Neural crest cell (in vitro differentiated cells): ENCODE measurements at places on chromosomes 2 and 18. TPM values are rescaled to one million over a fixed set of nuclear protein-coding genes. Genes with fewer than 3 reads are reported as not detected.

DNA sequence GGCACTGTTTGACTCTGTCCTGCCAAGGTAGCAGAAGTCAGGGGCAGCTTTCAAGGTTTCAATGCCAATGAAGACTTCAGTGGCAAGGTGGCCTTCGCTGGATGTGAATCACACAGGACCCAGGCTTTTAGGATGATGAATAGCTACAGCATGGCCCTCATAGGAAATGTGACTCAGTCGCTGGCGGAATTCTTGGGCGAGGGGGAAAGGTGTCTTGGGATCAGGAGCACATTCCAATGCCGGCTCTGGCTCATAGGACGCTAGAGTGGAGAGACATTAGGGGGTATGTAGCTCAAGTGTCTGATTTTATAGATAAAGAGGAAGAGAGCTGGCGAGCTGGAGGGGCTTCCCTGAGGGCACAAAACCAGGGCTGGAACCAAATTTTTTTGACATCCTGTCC is 68.6 kb downstream of the SMIM21 start:
- DNase-seq = no peak

The REG1B gene
- total RNA-seq = not detected in 2 replicates

The LYG2 gene
- total RNA-seq = not detected in 2 replicates

- no peak for DNase-seq
These were observed 4.2 kb downstream of the OTX1 start for GRCh38 chr2:63054841-63055225.

The MDH1B gene
- 2.0 and 4.6 TPM in 2 replicates for total RNA-seq

- DNase-seq = no peak
These were observed 864.6 kb upstream of the FSHR start for GRCh38 chr2:50018921-50019320.

The RNU2-63P gene
- 24.6 and 25.1 TPM in 2 replicates for total RNA-seq

The LIPG gene
- 28.4 and 32.4 TPM in 2 replicates for total RNA-seq

- no peak for DNase-seq
These were observed 13.8 kb upstream of the YWHAQ start for GRCh38 chr2:9644603-9645002.

DNA sequence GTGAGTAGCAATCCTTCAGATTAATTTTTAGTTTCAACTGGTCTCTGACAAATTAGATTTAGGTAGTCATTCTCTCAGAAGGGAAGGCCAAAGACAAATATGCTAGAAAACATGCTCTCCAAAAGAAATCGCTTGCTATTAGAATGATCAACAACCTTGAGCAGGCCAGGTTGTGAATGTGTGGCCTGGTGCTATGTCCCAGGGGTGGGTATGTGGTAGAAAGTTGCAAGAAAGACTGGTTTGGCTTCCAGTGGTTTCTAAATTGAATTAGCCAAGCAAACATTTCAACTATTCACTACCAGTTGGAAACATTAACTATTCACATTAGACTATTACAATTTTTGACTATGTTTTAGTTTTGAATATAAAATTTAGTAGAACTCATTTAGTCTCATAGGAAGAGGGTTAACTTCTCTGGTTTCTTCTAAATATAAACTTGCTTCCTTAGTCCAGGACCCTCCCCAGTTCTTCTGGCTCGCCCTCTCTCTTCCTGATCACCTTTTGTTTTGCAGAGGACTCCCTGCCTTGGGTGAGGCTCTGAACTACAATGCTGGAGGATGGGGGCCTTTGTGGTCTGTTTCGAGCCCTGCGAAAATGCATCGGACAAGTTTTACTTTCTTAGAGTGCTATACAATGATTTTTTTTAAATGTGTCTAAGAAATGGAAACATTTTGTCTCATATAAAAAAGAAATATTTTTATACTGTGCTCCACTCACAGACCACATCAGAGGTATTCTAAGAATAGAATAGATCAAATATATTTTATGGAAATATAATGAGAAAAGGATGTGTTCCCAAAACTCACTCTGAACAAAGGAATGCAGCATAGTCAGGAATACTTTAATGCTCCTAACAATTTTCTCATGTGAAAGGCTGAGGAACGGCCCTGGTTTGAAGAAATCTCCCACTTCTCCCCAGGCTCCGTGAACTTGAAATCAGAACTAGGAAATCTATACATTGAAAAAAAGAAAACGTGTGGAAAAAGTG is 375.0 kb upstream of the ZEB2 start:
- no peak for DNase-seq

DNA sequence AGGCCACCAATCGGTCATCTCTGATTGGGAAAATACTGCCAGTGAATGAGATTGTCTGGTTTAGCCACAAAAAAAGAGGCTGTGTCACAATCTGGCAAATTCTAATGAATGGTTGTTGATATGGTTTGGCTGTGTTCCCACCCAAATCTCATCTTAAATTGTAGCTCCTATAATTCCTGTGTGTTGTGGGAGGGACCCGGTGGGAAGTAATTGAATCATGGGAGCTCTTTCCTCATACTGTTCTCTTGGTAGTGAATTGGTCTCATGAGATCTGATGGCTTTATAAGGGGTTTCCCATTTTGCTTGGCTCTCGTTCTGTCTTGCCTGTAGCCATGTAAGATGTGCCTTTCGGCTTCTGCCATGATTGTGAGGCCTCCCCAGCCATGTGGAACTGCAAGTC is 838.3 kb downstream of the SLC4A3 start:
- no peak for DNase-seq
